ENCODE measurements at places on chromosomes 7 and 10. TPM values are rescaled to one million over a fixed set of nuclear protein-coding genes. Genes with fewer than 3 reads are reported as not detected.

Gene SPDYE9
- total RNA-seq, result not detected

Gene ITGB8
- total RNA-seq, result 10.8 TPM

Gene SLC35G1
- 3.9 TPM for total RNA-seq

Gene HKDC1
- total RNA-seq, result under 0.01 TPM

Gene DDC
- not detected for total RNA-seq

Gene BBS9
- total RNA-seq, result 9.5 TPM

Gene CCDC172
- not detected for total RNA-seq

Gene PUS7
- 17.0 TPM for total RNA-seq

Gene GIMAP2
- not detected for total RNA-seq

Gene APBB1IP
- not detected for total RNA-seq

Gene ARID5B
- total RNA-seq, result 140 TPM

Gene GPR158
- total RNA-seq, result not detected

Gene KCND2
- under 0.01 TPM for total RNA-seq

Gene IFIT2
- total RNA-seq, result 2.2 TPM

Gene FAM13C
- 3.3 TPM for total RNA-seq

Gene OR13A1
- not detected for total RNA-seq

Gene FAM24B
- total RNA-seq, result 1.6 TPM

Gene MYOF
- 332 TPM for total RNA-seq

Gene SPDYE16
- not detected for total RNA-seq
